ENCODE measurements at places on chromosomes 4 and X.

DNA sequence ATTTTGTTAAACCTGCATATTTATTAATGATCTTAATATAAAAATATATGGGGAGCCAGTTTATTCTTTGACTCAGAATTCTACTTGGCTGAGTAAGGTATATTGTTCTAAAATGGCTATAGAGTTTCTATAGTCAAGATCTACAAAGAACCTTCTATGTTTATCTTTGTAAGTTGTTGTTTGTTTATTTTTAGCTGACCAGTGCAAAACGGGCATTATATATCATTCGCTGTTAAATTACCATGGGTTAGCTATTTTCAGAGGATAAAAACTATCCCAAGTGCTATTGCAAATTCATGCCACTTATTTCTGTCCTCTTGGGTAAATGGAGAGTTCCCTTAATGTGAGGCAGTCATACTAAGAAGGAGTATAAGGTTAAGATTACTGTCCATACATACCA lies 5.3 kb upstream of the SPOCK3 start:
- no peak for DNase-seq

- DNase-seq, result no peak
Observed at GRCh38 chrX:129953334-129953648, 29.1 kb upstream of the BCORL1 start.

DNA sequence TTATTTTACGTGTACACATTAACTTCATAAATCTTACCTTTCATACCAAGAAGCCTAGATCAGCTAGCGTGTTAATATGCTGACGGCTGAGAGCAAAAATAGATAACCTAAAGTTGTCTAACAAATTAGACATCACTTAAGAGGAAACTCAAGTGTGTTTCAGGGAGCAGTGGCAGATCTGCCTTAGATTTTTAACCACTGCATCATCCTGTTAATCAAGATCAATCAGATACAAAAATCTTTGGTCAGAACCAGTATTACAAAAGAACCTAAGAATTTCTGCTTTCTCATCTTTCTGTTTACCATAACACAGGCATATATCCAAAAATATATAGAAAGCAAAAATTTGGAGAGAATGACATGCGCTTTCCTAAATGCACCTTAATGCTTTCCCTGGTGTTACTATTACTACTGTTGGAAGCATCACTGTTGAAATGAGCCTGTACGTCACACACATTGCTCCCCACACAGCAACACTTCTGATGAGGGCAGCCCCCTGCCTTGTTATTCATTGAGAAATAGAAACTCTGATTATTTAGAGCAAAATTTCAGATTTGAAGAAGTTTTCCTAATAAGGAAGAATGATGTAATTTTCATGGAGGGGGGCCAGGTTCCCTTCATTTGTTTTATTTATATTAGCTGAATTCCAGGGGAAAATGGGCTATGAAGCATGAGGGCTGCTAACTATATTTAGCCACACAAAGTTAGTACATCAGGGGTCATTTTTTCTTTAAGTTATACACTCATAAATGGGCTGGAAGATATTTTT lies 152.3 kb downstream of the CBR4 start:
- DNase-seq, result no peak

- no peak for DNase-seq
Observed at GRCh38 chr4:17762726-17763125, 18.7 kb downstream of the FAM184B start.

- DNase-seq, result no peak
Observed at GRCh38 chr4:146165221-146165620, 10.3 kb upstream of the LSM6 start.

DNA sequence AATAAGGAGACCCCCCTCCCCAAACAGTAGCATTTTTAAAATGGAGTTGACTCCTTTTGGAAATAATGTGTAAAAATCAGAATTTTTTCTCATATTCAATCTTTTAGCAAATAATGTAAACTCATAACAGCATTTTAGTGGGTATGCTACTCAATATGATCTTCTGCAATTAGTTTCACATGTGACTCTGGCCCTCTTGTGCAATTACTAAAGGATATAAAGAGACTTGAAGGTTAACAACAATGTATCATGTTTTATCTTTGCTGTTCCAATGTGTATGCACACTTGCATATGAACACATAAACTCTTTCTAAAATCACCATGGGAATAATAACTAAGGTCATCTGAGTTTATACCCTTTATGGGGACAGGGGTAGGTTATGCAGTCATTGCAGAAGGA lies 39.9 kb upstream of the RXFP1 start:
- no peak for DNase-seq
